ENCODE measurements at places on chromosomes 11 and 22.
A peak's percentile ranks its signal among the peaks of the same experiment; 100 is the strongest.

DNA sequence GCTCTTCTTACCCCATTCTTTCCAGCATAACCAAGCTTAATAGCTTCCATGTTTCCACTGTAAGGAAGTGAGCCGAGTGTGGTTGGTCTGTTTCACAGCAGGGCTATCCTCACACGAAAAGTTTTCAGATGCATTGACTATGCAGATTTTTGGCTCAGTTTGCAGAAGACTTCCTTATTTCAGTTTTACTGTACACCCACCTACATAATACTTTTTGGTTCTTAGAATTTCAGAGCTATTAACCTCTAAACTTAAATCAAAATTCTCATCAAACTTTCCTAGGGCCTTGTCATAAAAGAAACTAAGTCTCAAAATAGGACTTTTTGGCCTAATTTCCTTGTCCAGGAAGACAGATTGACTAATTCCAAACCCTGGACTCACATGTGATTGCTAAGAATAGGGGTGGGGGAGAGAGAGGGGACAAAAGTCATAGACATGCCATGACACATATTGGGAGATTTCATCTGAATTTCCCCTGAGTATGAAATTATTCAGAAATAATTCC lies 7.3 kb upstream of the EHF start:
- DNase-seq, result no peak

- peak; percentile 96 for DNase-seq
Measured at GRCh38 chr22:31211862-31212730, at the start of gene LIMK2. LIMK2 (plus strand) TSS chr22:31212298; CDS start chr22:31212409, 111 bp downstream.

DNA sequence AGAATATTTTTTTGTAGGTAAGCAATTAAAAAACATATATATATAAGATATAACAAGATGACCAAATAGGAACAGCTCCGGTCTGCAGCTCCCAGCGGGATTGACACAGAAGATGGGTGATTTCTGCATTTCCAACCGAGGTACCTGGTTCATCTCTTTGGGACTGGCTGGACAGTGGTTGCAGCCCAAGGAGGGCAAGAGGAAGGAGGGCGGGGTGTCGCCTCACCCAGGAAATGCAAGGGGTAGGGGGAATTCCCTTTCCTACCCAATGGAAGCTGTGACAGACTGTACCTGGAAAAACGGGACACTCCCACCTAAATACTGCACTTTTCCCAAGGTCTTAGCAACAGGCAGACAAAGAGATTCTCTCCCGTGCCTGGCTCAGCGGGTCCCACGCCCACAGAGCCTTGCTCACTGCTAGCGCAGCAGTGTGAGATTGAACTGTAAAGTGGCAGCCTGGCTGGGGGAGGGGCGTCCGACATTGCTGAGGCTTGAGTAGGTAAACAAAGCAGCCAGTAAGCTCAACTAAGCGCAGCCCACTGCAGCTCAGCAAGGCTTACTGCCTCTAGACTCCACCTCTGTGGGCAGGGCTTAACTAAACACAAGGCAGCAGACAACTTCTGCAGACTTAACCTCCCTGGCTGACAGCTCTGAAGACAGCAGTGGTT lies 163.8 kb downstream of the CWF19L2 start:
- no peak for DNase-seq

DNA sequence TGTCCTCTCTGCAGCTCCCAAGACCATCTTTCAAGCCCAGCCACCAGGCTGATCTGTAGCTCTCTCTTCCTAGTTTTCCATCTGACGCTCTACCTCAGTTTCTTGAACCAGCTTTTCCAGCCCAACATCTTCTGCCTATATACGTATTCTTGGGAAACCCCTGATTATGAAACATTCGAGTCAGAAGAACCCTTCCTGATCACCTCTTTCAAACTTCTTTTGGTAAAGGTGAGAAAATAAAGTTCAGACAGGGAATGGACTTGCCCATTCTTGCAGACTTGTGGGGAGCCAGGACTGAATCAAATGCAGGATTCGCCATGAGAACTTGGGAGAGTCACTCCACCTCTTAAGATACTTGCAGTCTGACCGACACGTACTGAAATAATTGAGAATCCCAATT lies 169.5 kb upstream of the NARS2 start:
- DNase-seq, result no peak

DNA sequence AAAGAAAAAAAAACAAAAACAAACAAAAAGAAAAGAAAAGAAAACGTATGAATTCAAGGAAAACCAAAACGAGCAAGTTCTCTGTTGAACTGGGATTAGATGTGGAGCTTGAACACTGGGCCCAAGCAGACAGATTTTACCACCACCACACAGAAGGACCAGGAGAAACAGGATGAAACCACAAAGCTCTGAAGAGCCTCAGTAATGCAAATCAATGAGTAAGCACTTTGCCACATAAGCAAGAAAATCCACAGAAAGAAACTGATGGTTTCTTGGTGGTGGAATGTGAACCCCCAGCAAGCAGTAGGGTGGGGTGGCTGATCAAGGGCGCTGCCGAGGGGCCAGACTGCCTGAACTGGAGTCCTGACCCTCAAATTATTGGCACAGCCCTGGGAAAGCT lies 50.9 kb upstream of the NFRKB start:
- DNase-seq, result peak; percentile 60

GRCh38 chr11:75993126-75993525 lies 178.1 kb downstream of the UVRAG start:
- DNase-seq, result no peak

GRCh38 chr11:100630898-100631297 lies 56.2 kb upstream of the ARHGAP42 start:
- DNase-seq, result no peak

GRCh38 chr11:25769287-25769686 lies 562.6 kb upstream of the ANO3 start:
- DNase-seq, result no peak

GRCh38 chr22:42931421-42932196 lies 74.5 kb upstream of the ARFGAP3 start:
- DNase-seq, result peak; percentile 65

GRCh38 chr22:30301995-30302809 lies 12.9 kb upstream of the CASTOR1 start:
- DNase-seq, result peak; percentile 67

DNA sequence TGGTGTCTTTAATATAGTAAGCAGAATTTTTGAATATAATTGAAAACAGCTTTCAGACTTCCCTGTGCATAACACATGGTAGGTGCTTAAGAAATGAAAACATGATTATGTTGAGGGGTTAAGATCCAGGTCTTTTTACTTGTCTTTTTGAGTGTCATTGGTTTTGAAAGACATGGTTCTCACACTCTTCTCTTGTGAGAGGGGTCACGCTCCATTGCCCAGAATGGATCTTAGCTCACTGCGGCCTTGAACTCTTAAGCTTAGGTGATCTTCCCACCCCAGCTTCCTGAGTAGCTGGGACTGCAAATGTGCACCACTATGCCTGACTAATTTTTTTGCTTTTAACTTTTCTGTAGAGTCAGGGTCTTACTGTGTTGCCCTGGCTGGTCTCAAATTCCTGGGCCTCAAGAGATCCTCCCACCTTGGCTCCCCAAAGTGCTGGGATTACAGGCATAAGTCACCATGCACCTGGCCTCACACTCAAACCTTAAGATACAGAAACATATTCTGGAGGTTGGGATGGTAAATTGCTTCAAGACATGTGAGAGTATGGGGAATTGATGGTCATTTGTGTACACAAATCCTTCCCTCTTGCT lies 1.4 kb downstream of the SPCS2 start:
- DNase-seq, result peak; percentile 63

DNA sequence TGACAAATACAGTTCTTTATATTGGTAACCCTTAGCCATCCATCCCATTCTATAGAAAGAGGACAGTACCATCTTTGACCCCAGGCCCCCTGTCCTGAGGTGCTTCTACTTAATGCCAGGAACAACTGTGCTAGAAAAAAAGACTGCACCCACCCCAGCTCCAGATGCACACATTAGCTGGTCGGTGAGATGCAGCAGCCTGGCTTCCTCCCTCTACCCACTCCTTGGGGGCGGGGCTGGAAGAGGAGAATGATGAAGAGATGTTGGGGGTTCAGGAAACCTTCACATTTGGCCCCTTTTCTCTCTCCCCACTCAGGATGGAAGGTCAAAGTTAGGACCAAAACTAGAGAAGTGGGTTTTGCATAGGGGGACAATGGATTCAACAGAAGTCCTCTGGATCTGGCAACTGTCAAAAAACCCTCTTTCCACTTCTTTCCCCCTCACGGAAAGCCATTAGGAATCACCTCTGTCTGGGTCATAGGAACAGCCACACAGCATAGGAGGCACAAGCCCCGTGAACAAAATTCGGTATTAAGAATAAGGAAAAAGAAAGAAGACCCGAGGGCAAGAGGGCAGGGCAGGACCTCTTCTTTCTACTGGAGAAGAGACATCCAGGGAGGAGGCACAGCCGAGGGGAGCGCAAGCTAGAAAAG lies 755 bp downstream of the NRIP3 start:
- no peak for DNase-seq

- no peak for DNase-seq
Measured at GRCh38 chr11:16815047-16815767, 76.8 kb downstream of the C11orf58 start.

- DNase-seq, result no peak
Measured at GRCh38 chr22:38115423-38116205, 5.1 kb upstream of the BAIAP2L2 start.

DNA sequence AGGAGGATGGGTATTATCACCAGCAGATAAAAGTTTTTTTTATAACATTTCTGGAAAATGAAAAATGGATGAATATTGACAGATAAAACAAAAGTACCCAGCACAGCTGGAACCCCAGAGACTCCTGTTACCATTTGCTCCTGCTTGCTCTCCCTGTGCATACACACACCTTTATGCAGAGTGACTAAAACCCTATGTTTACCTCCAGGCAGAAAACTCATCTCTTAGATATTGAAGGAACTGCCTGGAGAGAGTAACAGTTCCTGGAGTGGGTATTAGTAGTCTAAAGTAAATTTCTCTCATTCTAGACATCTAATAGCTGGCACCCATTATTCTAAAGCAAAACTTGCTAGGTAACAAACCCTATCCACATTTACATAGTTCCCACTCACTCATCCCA lies 38.0 kb downstream of the CYP2R1 start:
- DNase-seq, result no peak

DNA sequence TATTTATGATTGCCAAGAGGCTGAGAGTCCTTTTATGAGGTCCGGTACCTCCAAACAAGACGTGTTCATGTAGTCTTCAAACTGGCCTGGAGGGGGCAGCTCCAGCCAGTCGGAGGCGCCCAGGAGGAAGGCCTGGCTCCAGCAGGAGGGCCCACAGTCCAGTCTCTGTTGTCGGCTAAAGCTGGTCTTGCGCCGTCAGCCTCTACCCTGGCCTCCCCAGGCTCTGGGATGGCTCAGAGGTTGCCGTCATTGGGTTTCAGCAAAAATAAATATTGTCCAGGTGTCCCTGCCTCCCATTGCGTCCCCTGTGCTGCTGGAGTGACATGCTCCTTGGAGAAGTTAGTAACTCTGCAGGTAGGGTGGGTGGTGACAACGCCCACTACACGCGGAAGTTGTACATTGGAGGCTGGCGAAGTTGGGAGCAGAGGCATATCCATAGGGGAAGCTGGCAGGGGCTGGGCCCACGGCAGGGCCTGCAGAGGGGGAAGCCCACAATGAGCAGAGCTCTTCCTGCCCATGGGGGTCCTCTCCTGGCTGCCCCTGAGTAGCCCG lies 1.0 kb upstream of the SLC25A1 start:
- peak; percentile 84 for DNase-seq

DNA sequence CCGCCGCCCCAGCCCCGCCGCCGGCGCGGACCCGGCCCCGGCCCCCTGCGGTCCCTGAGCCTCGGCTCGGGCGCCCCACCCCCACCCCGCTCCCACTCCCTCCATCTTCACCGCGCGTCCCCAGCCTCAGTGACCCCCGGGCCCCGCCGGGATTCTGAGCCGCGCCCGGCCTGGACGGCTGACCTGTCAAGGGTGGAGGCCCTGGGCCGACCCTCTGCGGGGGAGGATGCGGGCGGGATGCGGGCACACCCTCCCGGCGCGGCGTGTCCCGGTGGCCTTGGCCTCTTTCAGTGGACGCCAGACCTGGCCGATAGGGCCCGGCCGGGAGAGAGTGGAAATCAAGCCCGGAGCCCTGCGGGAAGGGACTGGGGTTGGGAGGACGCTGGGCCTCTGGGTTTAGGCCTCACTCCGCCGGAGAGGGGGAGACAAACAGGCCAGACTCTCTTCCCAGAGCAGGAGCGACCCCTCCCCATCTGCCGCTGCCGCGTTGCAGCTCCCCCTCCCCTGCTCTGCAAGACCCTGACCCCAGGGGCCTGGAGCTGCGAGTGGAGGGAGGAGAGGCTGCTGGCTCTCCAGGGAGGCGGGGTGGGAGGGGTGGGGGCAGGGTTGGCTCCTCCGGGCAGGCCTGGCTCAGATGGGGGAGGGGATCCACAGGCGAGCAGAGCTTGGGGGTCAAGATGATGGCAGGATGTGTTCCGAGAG lies 525 bp downstream of the MAPK8IP2 start:
- DNase-seq, result no peak

DNA sequence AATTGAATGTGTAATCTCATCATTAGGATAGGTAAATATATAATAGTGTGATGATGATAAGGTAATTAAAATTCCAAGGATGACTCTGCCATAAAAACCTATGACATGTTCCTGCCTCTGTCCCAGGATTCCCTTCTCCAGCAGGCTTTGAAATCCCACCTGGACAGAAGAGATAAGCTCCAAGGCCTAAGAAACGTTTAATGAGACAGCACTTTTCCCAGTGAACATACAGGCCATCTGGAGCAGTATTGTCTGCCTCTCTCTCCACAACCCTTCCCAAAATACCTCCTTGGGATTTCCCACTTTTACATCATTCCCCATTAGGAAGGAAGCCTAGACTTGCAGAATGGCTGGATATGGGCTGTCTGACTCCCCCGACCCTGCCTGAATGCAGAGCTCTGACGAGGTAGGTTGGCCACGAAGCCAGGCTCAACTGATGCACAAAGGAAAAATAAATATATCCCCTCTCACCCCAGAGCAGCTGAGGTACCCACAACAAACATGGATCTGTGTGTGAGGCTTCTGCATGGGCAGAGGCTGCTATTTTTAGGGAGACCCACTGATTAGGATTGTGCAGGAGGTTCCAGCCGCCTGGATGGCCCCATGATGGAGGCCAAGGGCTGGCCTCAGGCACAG lies 71.0 kb downstream of the TMPRSS5 start:
- DNase-seq, result no peak

- no peak for DNase-seq
Measured at GRCh38 chr22:36447632-36448031, 33.8 kb downstream of the TXN2 start.

GRCh38 chr11:60922906-60923305 lies 1.4 kb upstream of the TMEM132A start:
- no peak for DNase-seq

GRCh38 chr11:35968386-35969088 lies 24.7 kb downstream of the LDLRAD3 start:
- no peak for DNase-seq

- DNase-seq, result no peak
Measured at GRCh38 chr22:19146215-19146968, 1.9 kb upstream of the ESS2 start.

- DNase-seq, result no peak
Measured at GRCh38 chr11:76835928-76836612, 24.6 kb upstream of the ACER3 start.

DNA sequence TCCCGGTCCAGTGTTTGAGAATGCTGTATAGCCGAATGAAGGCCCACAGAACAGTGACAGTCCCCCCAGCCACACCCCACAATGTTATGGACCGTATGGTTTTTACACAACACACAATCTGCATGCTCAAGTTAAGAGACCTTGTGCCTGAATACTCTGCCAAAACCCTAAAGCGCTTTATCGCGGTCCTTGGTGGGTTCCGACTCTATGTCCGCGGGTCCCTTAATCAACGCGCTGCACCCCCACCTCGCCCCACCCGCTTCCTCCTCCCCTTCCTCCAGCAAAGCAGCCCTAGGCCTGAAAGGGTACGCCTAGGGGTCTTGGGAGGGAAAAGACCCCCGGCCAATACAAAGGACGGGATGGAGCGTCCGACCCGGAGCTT lies 442 bp downstream of the COPB1 start:
- peak; percentile 29 for DNase-seq

All from OCI-LY7 (cell line).